ENCODE measurements at places on chromosomes 2 and 18.

- DNase-seq, result no peak
Measured at GRCh38 chr2:210954386-210954907, 398.0 kb downstream of the CPS1 start.

DNA sequence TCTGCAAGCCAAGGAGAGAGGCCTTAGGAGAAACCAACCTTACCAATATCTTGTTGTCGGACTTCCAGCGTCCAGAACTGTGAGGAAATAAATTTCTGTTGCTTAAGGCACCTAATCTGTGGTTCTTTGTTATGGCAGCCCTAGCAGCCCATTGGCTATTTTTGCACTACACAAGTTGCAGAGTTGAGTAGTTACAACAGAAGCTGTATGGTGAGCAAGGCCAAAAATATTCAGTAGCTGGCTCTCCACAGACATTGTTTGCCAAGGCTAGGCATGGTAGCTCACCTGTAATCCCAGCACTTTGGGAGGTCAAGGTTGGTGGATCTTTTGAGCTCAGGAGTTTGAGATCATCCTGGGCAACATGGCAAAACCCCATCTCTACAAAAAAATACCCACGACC lies 27.1 kb upstream of the SCYGR1 start:
- no peak for DNase-seq

DNA sequence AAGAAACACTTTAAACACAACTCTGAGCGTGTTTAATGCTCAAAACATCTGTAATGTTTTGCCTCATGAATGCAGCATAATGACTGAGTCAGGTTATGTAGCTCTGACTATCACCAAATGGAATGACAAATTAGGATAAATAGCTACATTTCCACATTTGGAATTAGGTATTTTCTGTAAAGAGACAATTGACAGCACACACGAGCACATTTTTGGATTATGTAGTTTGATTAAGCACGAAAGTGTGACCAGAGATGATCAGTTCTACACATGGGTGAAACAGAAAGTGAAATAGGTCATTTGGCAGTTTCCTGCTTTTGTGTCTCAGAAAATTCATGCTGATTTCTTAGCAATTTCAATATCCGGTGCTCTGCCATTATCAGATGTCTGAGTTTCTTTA lies 29.0 kb downstream of the LPIN1 start:
- no peak for DNase-seq

DNA sequence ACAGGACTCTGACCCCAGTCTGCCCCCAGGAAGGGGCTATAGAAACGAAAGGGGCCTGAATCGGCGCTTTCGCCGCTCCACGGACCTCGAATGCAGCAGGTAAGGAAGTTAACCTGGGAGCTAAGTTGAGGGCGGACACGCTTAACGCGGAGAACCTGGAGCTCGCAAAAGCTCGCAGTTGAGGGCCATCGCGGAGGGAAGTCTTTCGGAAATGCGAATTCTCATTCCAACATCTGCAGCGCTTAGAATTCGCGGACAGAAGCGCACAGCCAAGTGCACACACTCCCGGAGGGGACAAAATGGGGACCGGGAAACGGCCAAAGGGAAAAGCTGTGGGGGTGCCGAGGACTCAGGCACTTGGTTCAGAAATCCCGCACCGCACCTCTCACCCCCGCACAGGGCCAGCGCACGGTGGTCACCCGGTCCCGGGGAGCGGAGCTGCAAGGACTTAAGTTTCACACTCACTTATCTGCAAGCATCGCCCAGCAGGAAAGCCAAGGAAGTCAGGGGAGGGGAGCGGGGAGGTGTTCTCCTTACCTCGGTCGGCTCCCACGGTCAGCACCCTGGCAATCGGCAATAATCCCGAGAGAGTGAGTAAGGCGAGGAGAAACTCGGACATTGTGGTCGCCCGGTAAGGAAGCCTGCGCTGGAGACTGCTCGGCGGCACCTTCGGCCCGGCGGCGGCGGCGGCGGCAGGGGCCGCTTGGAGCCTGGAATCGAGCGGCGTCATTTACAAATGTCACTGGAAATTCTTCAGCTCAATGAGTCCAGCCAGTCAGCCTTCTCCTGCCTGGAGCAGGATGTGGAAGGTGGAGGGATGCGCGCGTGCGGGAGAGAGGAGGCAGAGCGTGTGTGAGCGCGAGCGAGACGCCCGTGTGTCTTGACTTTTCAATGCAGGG lies 456 bp downstream of the LRP1B start:
- no peak for DNase-seq

DNA sequence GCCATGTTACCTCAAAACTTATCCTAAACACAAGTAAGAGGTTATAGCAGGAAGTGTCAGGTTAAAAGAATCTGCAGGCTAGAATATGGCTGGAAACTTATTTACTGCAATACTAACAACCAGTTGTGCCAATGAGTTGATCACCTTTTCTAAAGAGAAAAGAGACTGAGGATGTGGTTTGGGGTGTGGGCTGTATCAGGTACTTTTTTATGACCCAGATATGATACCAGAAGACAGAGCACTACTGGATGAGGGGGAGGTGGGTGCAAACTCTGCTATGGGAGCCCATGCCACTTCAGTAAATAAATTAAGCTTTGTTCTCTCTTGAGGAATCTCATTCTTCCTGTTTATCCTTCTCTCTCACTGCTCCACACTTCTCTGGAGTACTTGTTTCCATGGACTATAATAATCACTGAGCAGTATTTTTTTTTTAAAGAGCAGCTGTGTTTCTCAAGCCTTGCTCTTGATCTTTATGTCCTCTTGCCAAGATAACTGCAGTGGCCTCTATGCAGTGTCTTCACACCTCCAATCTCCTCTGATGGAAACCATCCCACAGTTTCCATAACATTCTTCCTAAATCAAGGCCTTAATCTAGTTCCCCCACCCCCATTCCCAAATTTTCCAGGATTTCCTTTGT lies 51.2 kb upstream of the NOSTRIN start:
- DNase-seq, result no peak

DNA sequence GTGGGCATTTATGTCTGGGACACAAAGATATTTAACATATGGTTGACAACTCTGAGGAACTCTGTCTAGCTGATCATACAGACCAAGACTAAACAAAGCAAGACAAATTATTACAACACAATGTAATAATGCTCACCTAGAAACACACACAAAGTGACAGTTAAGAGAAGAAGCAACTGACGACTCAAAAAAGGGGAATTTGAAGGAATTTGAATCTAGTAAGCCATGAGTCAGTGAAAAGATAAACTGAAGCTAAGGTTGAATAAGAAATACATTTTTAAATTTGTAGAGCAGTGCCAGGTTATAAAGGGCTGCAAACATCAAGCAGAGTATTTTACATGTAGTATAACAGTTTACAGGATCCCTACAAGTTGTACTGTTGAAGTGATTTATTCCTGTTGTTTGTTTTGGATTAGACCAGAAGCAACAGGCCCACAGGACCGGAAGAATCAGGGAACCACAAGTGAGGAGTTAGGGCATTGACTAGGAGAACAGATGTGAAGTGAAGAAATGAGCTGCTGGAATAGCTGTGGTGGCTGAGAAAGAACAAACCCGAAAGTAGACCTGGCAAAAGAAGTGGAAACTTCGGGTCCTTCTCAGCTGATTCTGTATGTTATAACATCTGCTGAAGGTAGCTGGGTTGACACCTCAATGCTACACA lies 35.6 kb downstream of the IFIH1 start:
- DNase-seq, result no peak

DNA sequence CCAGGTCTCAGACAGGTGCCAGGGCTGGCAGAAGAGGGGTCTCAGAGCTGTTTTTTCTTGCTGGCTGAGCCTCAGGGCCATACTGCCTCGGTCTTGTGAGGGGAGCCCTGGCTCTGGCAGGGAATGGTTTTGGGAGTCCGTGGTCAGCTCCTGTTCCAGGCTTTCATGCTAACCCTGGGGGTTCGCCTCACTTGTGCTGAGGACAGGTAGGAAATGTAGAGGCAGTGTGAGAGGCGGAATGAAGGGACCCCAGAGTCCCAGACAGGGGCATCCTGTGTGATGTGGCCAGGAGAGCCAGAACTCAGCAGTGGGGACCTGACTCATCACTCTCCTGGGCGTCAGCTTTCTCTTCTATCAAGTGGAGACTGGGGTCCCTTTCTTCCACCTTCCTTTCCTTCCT lies 5.7 kb upstream of the CELF4 start:
- DNase-seq, result no peak

DNA sequence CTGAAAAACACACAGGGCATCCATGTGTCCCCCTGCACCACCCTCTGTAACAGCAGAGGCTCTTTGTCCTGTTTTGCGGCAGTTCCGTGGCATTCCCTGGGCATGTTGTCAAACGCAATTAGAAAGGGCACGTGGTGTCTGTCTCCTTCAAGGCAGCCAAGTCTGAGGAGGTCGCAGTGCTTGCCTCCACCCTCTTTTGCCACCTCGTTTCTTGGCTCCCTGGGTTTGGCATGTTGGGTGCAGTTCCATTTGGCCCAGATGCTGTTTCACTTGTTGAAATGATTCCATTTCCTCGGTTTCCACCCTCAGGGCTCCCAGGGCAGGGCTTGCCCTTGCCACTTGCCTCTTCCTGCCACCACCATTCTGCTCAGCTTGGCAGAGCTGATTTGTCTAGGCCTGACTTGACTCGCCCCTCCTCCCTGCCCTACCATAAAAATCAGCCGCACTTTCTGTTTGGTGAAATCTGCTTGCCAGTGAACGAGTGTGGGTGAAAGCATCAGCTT lies 12.4 kb downstream of the CCL20 start:
- DNase-seq, result no peak

GRCh38 chr2:195613922-195614321 lies 43.1 kb upstream of the SLC39A10 start:
- DNase-seq, result no peak

GRCh38 chr2:72157871-72158771 lies 10.5 kb upstream of the CYP26B1 start:
- no peak for DNase-seq

GRCh38 chr2:232889876-232890401 lies 19.9 kb downstream of the SNORC start:
- no peak for DNase-seq

GRCh38 chr2:9554921-9555296 lies 721 bp downstream of the ADAM17 start:
- DNase-seq, result no peak

- DNase-seq, result no peak
Measured at GRCh38 chr2:120905824-120906571, 170.3 kb downstream of the GLI2 start.

DNA sequence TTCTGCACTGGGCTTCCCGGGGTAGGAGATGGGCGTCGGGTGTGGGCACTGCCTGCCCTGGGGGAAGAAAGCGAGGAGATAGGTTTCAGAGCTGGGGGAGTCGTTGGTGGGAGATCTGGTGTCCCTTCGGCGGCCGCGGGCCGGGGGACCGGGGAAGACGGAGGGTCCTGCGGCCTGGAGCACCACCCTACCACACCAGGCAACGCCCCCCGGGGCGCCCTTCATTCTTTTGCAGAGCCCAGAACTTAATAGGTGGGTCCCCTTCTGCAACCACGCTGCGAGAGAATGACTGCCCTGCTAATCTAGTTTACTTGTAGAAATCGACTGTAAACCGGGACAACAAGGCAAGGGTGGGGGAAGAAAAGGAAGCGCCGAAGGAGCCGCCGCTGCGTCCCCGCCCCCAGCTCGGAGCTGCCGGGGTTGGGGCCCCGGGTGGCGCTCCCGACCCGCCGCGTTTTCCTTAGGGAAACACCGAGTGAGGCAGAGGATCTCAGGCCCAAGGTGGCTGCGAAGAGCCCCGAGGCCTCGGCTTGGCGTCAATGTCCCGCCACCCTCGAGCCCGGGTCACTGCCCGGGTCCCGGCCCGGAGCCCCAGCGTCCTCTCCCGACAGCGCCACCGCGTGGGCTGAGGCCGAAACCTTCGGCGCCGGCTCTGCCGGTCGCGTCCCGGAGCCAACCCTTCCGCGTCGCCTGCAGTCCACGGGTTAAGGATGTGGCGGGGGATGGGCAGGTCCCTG lies 5.4 kb upstream of the SATB2 start:
- no peak for DNase-seq

- DNase-seq, result no peak
Measured at GRCh38 chr2:224772494-224772893, 56.3 kb upstream of the CCDC195 start.

DNA sequence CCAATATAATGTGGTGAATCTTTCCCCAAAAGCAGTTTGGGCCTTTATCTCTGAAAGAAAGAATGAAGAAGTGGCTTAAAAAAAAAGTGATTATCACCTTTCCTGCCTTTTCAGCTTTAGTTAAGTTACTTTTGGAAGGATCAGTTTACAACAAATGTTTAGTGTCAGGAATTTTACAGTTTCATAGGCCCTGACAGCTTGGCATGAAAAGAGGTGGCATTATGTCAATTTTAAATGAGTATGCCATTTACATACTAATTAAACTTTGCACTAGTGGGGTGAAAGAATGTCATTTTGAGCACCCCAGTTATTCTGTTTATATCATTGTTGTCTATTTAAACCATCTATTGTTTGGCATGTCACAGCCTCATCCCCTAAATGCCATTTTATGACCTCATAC lies 763.5 kb upstream of the FANCL start:
- no peak for DNase-seq

DNA sequence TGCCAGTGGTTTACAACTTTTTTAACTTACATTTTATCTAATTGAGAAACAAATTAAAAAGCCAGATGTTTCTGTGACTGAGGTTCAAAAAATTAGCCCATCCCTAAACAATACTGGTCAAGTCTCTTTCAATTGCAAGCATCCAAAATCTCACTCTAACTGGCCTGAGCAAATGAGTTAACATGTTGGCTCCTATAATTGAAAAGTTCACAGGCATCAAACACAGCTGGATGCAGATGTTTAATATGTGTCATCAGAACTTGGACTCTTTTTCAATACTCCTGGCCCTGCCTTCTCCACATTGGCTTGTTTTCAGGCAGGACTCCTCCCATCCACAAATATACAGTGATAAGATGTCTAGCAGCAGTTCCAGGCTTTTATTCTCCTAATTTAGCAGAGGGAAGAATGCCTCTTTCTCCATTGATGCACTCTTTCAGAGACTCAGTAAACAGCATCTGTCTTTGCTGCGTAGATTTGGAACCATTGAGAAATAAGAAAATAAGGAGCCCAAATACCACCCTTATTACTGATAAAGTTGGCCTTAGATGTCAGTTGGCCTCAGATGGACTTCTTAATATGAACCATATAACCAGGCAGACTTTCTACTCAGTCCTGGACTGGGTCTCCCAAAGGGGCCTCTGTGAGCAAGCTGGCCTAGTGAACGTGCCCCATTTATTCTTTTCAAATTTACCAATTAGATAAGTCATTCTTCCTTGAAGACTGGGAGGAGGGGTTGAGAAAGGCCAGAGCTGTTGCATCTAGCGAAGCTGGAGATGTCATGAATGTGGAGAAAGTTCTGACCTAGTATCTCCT lies 30.4 kb upstream of the FN1 start:
- no peak for DNase-seq

GRCh38 chr18:55695091-55695490 lies 107.1 kb upstream of the TCF4 start:
- DNase-seq, result no peak

DNA sequence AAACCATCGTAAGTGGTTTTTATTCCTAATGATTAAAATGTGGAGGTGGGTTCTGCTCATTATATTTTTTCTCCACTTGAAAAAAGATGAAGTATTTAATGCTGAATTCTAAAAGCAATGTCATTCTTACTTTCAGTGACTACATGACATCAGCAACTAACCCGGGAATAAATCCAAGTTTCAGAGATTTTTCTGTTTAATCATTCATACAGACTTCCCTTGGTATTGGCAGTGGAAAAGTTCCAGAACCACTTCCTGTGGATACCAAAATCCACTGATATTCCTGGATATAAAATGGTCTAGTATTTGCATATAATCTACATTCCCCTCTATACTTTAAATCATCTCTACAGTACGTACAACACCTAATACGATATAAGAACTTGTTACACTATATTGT lies 128.6 kb downstream of the ZNF532 start:
- no peak for DNase-seq

Measured in NCI-H524 treated with DMSO at 0.1 percent for 48 hours (cell line).